Caudate nucleus (tissue), 63 donors: ENCODE measurements at places on chromosomes 2 and 18.

GRCh38 chr18:26459884-26460283 is 88.5 kb downstream of the KCTD1 start:
- DNase-seq = no peak

GRCh38 chr18:32760391-32760790 is 12.4 kb downstream of the KLHL14 start:
- DNase-seq = no peak

GRCh38 chr2:128435576-128436478 is 117.2 kb upstream of the HS6ST1 start:
- peak; percentile 89 for DNase-seq

GRCh38 chr2:12299431-12299830 is 417.3 kb upstream of the TRIB2 start:
- no peak for DNase-seq

DNA sequence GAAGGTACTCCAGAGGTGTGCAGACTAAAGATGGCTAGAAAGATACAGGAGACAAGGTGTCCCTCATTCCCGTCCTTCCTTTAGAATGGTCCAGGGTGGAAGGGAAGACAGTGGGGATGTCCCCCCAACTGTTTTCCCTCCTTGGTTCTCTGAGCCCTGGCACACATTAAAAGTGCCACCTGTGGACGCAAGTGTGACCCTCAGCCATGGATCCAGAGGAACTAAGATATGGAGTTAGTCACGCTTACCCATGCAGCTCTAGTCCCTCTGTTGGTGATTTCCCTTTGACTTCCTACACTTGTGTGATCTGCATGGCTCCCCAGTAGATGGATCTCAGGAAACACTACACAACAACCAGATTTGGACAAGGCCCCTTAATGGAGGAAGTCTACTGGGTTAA is 113.1 kb upstream of the SRD5A2 start:
- DNase-seq = no peak

- no peak for DNase-seq
Measured at GRCh38 chr2:106800976-106801655, 84.9 kb downstream of the ST6GAL2 start.

DNA sequence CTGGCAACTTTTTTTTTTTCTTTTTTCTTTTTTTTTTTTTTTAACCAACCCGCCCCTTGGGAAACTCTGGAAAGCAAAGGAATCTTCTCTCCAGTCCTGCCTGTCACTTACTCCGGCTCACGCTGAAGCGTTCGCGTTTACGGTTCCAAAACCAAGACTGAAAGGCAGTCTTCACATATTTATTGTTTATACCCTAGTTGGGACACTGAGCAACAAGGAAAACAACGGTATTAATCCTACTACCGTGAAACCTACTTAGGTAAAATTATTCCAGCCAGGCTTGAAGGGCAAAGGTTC is 125.4 kb downstream of the OSBPL1A start:
- no peak for DNase-seq

GRCh38 chr2:41207578-41207977 is 755.7 kb upstream of the SLC8A1 start:
- no peak for DNase-seq

- DNase-seq = no peak
Measured at GRCh38 chr2:41914936-41915335, 132.9 kb upstream of the PKDCC start.

GRCh38 chr2:159982270-159982669 is 80.1 kb downstream of the PLA2R1 start:
- no peak for DNase-seq

GRCh38 chr18:55414475-55414874 is 173.5 kb downstream of the TCF4 start:
- DNase-seq = no peak
